ENCODE measurements at places on chromosomes 13 and 19. TPM values are rescaled to one million over a fixed set of nuclear protein-coding genes. Genes with fewer than 3 reads are reported as not detected.
A peak's percentile ranks its signal among the peaks of the same experiment; 100 is the strongest.

GRCh38 chr13:30816736-30817135, 81.4 kb downstream of the ALOX5AP start:
- no peak for DNase-seq

GRCh38 chr13:74866101-74866500, 615.9 kb downstream of the TBC1D4 start:
- DNase-seq: no peak

- no peak for DNase-seq
Observed at GRCh38 chr19:35816846-35817245, 4.2 kb upstream of the PRODH2 start.

The TGFBR3L gene
- total RNA-seq: 4.5 TPM

DNA sequence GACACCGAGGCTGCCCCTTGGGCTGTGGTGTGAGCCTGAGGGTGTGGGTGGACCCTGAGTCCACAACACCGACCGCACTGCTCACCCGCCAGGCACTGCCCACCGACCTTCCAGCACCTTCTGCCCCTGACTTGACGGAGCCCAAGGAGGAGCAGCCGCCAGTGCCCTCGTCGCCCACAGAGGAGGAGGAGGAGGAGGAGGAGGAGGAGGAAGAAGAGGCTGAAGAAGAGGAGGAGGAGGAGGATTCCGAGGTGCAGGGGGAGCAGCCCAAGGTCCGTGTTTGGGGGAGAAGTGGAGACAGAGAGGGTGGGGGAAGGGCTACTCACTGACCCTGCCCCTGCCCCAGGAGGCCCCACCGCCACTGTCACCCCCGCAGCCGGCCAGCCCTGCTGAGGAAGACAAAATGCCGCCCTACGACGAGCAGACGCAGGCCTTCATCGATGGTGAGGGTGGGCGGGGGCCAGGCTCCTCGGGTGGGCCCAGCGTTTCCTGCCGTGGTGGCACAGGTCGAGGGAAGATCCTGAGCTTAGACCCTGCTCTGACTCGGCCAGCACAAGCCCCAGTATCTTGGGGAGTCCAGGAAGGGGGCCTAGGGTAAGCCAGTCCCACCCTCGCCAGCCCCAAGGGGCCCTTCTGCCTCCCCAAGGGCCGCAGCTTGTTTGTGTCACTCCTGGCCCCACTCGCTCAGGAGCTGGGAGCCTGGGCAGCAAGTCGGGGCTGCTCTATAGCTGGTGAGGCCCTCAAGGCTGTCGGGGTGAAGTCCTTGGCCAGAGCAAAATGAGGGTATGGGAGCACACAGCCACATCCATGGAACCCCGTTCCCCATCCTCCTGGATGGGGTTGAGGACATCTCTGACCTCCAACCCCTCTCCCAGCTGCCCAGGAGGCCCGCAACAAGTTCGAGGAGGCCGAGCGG, 12.2 kb downstream of the PRKCSH start:
- DNase-seq: no peak

GRCh38 chr13:76503766-76504165, 382.4 kb downstream of the KCTD12 start:
- no peak for DNase-seq

DNA sequence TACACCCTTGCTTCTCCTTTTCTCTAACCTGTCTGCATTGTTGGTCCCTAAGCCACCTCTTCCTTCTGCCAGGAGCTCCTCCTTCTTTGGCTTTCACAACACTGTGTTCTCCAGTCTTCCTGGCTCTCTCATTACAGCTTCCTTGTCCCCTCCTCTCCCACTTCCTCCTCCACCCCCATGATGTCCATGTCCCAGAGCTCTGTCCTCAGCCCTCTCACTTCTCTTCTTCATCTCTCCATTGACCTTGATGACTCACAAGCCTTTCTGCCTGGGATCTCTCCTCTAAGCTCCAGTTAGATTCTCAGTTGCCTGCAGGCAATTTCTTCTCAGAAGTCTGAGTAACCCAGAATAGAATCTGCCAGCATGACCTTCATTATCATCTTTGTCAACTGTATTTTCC, 100.3 kb upstream of the WASF3 start:
- peak; percentile 41 for DNase-seq

DNA sequence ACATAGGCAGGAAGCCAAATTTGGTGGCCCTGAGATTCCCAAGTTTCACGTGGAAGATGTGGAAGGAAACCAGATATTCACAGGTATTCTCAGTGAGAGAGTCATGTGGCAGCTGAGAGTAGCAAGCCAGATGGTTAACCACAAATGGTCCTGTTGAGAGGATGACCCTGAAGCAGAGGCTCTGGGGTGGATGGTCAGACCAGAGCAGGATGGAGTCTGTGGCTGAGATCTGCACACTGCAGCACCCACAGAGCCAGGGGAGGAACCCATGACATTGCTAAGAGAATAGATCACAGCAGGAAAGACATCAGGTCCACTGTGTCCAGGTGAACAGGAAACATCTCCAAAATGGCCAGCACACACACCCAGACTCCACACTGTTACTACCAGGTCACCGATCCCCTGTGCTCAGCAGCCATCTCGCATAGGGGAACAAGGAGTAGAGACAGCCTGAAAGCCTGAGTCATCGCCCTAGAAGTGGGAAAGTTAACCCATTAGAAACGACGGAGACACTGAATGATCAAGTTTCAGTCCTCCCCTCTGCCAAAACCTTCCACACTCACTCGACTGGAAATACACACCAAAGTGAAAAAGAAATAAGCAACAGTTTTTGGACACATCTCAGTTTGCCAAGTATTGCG, 160.0 kb downstream of the RBM26 start:
- DNase-seq: peak; percentile 11

DNA sequence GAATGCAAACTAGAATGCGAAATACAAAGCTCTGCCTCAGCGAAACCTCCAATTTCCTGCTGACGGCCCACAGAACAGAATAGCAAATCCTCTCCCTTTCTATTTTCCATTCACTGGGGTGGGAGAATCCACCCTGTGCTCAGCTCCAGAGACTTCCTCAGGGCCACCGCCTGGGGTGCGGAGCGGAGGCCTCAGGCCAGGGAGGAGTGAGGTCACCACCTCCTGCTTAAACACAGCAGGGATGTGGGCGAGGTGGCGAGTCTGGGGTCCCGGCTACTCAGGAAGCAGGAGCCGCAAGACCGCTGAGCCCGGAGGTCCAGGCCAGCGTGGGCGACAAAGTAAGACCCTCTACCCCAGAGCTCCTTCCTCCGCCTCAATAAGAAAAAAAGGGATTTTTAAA, 666 bp upstream of the ZNF320 start:
- no peak for DNase-seq

GRCh38 chr13:52955472-52955874, 73.1 kb upstream of the OLFM4 start:
- DNase-seq: no peak

- no peak for DNase-seq
Observed at GRCh38 chr19:18051887-18052286, 34.8 kb downstream of the IL12RB1 start.

The KIR3DL1 gene
- total RNA-seq: not detected

The CD320 gene
- total RNA-seq: 68.8 TPM

The NOP53 gene
- 165 TPM for total RNA-seq

The MAP4K1 gene
- total RNA-seq: 0.56 TPM

The ZNF486 gene
- not detected for total RNA-seq

GRCh38 chr19:17329366-17330261, 5.0 kb downstream of the ANO8 start:
- DNase-seq: no peak

DNA sequence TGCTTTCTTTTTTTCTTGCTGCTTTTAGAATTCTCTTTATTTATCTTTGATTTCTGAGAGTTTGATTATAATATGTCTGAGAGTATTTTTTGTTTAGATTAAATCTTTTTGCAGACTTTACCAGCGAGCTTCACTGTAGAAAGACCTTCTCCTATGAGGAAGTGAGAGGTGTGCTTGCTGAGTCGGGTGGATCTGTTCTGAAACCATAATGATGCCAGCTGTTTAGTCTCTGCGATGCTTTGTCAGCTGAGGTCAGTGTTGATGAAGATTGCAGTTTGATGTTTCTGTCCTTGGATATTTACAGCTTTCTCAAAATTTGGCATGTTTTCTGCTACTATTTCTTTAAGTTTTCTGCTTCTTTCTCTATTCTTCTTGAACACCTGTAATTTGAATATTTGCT, 309.1 kb upstream of the SLITRK6 start:
- no peak for DNase-seq

The C19orf12 gene
- total RNA-seq: 20.2 TPM

- peak; percentile 3 for DNase-seq
Observed at GRCh38 chr13:105573136-105573535, 962.3 kb downstream of the EFNB2 start.

The AXL gene
- 136 TPM for total RNA-seq

Data from MCF 10A (cell line).